ENCODE measurements at places on chromosomes 12 and 14.

GRCh38 chr12:109523504-109523903 is 46.1 kb downstream of the UBE3B start:
- H3K36me3 ChIP-seq: peaks cover 90% of the 10 kb centered on the region
- H3K4me1 ChIP-seq: no peaks in the 10 kb centered on the region
- no peaks in the 10 kb centered on the region for H3K27me3 ChIP-seq
- H3K27ac ChIP-seq: no peak overlapping the region
- H3K4me3 ChIP-seq: no peak overlapping the region

DNA sequence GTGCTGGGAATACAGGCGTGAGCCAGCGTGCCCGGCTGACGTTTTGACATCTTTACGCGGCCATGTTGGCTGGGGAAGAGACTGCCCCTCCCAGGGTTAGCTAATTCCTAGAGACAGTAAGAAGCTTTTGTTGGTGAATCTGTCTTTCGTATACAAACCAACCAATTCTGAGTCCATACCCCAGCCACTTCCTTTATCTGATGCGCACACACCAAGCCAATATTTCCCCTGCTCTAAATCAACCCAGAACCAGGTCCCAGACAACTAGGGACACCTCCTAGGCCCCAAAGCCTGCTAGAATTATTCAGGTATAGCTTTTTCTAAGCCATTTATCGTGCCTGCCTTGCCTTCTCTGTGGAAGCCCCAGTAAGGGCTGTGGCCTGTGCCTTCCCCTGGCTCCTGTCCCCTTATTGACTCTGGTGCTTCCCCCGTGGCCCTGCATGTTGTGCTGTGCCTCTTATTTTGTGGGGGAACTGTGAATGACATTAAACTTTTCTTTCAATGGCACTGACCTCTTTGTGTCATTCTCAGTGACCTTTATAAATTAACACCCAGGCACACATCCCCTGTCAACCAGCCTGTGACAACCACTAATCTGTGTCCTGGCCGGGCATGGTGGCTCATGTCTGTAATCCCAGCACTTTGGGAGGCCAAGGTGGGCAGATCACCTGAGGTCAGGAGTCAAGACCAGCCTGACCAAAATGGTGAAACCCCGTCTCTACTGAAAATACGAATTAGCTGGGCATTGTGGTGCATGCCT is 10.7 kb upstream of the EVL start:
- H3K4me1 ChIP-seq: peaks cover 24% of the 10 kb centered on the region
- no peak overlapping the region for H3K4me3 ChIP-seq

GRCh38 chr12:122866950-122867607 is 28.8 kb downstream of the VPS37B start:
- H3K27ac ChIP-seq: no peak overlapping the region
- DNase-seq: peak; percentile 7
- H3K36me3 ChIP-seq: peaks cover 56% of the 10 kb centered on the region
- H3K4me3 ChIP-seq: no peak overlapping the region
- no peaks in the 10 kb centered on the region for H3K27me3 ChIP-seq
- peaks cover 21% of the 10 kb centered on the region for H3K4me1 ChIP-seq

- no peaks in the 10 kb centered on the region for H3K4me1 ChIP-seq
- no peak overlapping the region for H3K4me3 ChIP-seq
- no peak overlapping the region for H3K27ac ChIP-seq
- DNase-seq: no peak
- no peaks in the 10 kb centered on the region for H3K36me3 ChIP-seq
- no peaks in the 10 kb centered on the region for H3K27me3 ChIP-seq
Measured at GRCh38 chr12:4985820-4986219, 57.9 kb upstream of the KCNA5 start.

GRCh38 chr14:93199031-93199430 is 7.8 kb downstream of the GON7 start:
- no peak overlapping the region for H3K27ac ChIP-seq
- H3K4me1 ChIP-seq: peaks cover 1% of the 10 kb centered on the region
- H3K27me3 ChIP-seq: no peaks in the 10 kb centered on the region
- no peak overlapping the region for H3K4me3 ChIP-seq
- H3K36me3 ChIP-seq: no peaks in the 10 kb centered on the region

- no peak overlapping the region for H3K27ac ChIP-seq
- peaks cover 8% of the 10 kb centered on the region for H3K4me1 ChIP-seq
- H3K36me3 ChIP-seq: no peaks in the 10 kb centered on the region
- no peak for DNase-seq
- H3K4me3 ChIP-seq: peak overlapping the region; percentile 22
Measured at GRCh38 chr12:25957793-25958427, 572 bp upstream of the RASSF8 start.

GRCh38 chr14:73220061-73220460 is 17.2 kb upstream of the PAPLN start:
- no peaks in the 10 kb centered on the region for H3K27me3 ChIP-seq
- DNase-seq: no peak
- no peaks in the 10 kb centered on the region for H3K4me1 ChIP-seq

GRCh38 chr12:122743895-122744525 is 8.6 kb upstream of the DENR start:
- H3K27me3 ChIP-seq: no peaks in the 10 kb centered on the region
- H3K4me3 ChIP-seq: no peak overlapping the region
- no peak overlapping the region for H3K27ac ChIP-seq
- no peaks in the 10 kb centered on the region for H3K4me1 ChIP-seq

- no peaks in the 10 kb centered on the region for H3K4me1 ChIP-seq
- H3K27ac ChIP-seq: no peak overlapping the region
- DNase-seq: no peak
- no peaks in the 10 kb centered on the region for H3K36me3 ChIP-seq
Measured at GRCh38 chr12:42291680-42292079, 34.2 kb downstream of the ZCRB1 start.

GRCh38 chr14:26531894-26532293 is 65.9 kb downstream of the NOVA1 start:
- H3K36me3 ChIP-seq: no peaks in the 10 kb centered on the region
- H3K4me1 ChIP-seq: no peaks in the 10 kb centered on the region
- DNase-seq: no peak
- no peak overlapping the region for H3K27ac ChIP-seq
- no peak overlapping the region for H3K4me3 ChIP-seq
- H3K27me3 ChIP-seq: no peaks in the 10 kb centered on the region

DNA sequence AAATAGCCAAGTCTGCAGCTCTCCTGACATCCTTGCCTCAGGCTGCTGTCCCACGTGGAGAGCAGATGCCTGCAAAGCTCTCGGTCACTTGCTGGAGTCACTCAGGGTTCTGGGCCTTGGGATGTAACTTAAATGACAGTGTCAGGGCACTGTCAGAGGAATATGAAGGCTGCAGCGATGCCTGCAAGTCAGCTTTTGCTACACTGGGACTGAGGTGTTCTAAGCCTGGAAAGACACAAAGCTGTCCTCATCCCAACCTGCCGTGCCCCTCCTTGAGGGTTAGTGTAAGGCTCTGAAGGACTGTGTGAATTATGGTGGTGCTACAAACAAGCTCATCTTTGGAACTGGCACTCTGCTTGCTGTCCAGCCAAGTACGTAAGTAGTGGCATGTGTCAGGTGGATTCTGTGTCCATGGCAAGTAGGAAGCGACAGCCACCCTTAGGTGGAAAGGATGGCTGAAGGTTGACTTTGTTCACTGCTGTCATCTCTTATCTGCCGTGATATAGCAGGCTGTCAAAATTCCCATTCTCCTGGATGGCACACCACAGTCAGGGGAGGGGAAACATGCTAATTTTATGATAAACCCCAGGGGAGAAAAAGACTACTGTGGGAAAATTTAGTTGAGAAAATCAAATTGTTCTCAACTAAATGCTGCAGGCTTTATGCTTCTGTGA is 79.9 kb downstream of the DAD1 start:
- peak overlapping the region; percentile 61 for H3K4me3 ChIP-seq
- H3K27me3 ChIP-seq: no peaks in the 10 kb centered on the region
- peak overlapping the region; percentile 77 for H3K27ac ChIP-seq
- DNase-seq: no peak
- H3K36me3 ChIP-seq: peaks cover 64% of the 10 kb centered on the region

- H3K4me3 ChIP-seq: no peak overlapping the region
- no peaks in the 10 kb centered on the region for H3K27me3 ChIP-seq
- no peak for DNase-seq
- H3K27ac ChIP-seq: no peak overlapping the region
- no peaks in the 10 kb centered on the region for H3K36me3 ChIP-seq
- no peaks in the 10 kb centered on the region for H3K4me1 ChIP-seq
Measured at GRCh38 chr14:94632305-94632590, 20.1 kb downstream of the SERPINA3 start.

- no peaks in the 10 kb centered on the region for H3K27me3 ChIP-seq
- no peaks in the 10 kb centered on the region for H3K36me3 ChIP-seq
- DNase-seq: peak; percentile 65
Measured at GRCh38 chr12:55637467-55637866, 775 bp downstream of the OR10P1 start.

GRCh38 chr12:11576104-11576503 is 73.4 kb upstream of the ETV6 start:
- no peaks in the 10 kb centered on the region for H3K27me3 ChIP-seq
- H3K4me1 ChIP-seq: no peaks in the 10 kb centered on the region
- no peak for DNase-seq

DNA sequence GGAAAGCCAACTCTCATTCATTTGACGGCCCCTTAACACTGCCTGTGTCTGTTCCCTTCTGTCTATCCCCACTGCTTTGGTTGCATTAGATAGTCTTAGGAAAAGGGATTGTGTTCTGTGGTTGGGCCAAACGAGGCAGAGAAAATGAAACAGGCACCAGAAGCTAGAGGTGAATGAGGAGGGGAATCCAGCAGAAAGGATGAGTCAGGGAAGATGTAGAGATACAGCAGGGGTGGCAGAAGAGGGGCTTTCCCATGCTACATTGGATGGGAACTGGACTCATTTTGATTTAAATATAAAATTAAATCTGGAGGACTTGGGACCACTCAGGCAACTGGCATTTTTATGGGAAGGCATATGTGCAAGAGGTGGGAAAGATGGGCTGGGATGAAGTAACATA is 43.3 kb downstream of the OTOGL start:
- no peak overlapping the region for H3K27ac ChIP-seq
- H3K4me1 ChIP-seq: no peaks in the 10 kb centered on the region
- no peaks in the 10 kb centered on the region for H3K36me3 ChIP-seq
- no peak for DNase-seq
- no peaks in the 10 kb centered on the region for H3K27me3 ChIP-seq
- no peak overlapping the region for H3K4me3 ChIP-seq

- H3K27me3 ChIP-seq: no peaks in the 10 kb centered on the region
- no peak overlapping the region for H3K27ac ChIP-seq
- no peak overlapping the region for H3K4me3 ChIP-seq
Measured at GRCh38 chr12:105030820-105031807, 45.0 kb downstream of the NOPCHAP1 start.

DNA sequence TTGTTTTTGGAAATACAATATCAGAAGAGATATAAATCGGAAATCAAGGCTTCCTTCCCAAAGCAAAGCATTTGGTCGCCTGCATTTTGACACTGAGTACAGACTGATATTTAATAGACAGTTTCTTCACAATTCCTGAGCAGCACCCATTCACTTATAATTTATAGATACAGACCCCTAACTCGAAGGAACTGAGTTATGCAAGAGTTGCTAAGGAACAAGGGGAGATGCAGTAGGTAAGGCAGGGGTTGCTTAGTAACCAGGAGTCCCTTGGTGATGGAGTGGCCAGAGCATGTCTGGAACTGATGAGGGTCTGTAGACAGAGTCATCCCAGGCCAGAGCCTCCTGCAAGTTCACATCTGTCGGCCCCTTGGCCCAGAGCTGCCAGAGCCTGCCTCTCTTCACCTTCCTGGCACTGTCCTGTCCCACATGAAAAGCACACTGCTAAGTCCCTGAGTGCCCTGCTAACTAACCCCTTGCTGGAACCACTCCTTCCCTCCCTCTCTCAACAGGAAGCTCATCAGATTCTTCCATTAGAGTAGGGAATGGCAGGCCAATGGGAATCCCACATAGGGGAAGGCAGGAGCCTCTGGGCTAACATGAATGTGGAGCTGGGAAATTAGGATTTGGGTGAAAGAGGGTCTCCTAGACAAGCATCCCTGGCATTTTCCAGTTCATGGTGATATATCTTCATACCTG is 3.6 kb upstream of the DHRS2 start:
- H3K36me3 ChIP-seq: no peaks in the 10 kb centered on the region
- H3K27ac ChIP-seq: no peak overlapping the region
- H3K4me3 ChIP-seq: peak overlapping the region; percentile 36
- DNase-seq: no peak
- H3K27me3 ChIP-seq: no peaks in the 10 kb centered on the region

GRCh38 chr14:96482986-96483385 is 19.2 kb upstream of the PAPOLA start:
- H3K36me3 ChIP-seq: no peaks in the 10 kb centered on the region
- H3K27me3 ChIP-seq: no peaks in the 10 kb centered on the region
- DNase-seq: no peak
- H3K27ac ChIP-seq: no peak overlapping the region
- no peak overlapping the region for H3K4me3 ChIP-seq

GRCh38 chr14:79740066-79740601 is 471.2 kb downstream of the DIO2 start:
- H3K27ac ChIP-seq: no peak overlapping the region
- H3K4me1 ChIP-seq: no peaks in the 10 kb centered on the region
- DNase-seq: no peak
- no peaks in the 10 kb centered on the region for H3K36me3 ChIP-seq

- no peak for DNase-seq
- H3K4me3 ChIP-seq: no peak overlapping the region
- no peak overlapping the region for H3K27ac ChIP-seq
- no peaks in the 10 kb centered on the region for H3K27me3 ChIP-seq
Measured at GRCh38 chr14:75885829-75886228, 96.0 kb downstream of the TGFB3 start.

- H3K36me3 ChIP-seq: peaks cover 58% of the 10 kb centered on the region
- H3K27me3 ChIP-seq: no peaks in the 10 kb centered on the region
- peak overlapping the region; percentile 91 for H3K27ac ChIP-seq
- H3K4me1 ChIP-seq: peaks cover 62% of the 10 kb centered on the region
- peak overlapping the region; percentile 88 for H3K4me3 ChIP-seq
- no peak for DNase-seq
Measured at GRCh38 chr12:6533653-6533922, 729 bp upstream of the GAPDH start.

DNA sequence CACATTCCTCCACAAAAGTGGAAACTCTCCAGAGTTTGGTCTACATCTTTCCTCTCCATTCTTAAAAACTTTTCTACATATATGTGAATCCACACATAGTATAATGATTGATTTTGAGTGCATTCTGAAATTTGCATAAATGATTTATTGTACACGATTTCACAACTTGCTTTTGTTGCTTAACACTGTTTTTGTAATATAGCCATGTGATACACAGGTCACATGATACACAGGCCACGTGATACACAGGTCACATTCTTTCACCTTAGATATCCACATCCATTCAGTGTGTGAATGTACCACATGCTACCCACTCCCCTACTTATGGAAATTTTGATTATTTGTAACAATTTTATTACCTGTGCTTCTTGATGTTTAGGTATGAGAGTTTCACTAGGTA is 319.1 kb downstream of the ZFP36L1 start:
- no peak overlapping the region for H3K4me3 ChIP-seq
- DNase-seq: no peak
- H3K27me3 ChIP-seq: no peaks in the 10 kb centered on the region
- no peak overlapping the region for H3K27ac ChIP-seq
- H3K4me1 ChIP-seq: peaks cover 8% of the 10 kb centered on the region

GRCh38 chr12:10307630-10308029 is at the start of gene KLRD1:
KLRD1 (plus strand) TSS chr12:10307870; CDS start chr12:10308078, 208 bp downstream.
- no peak within 1 kb of the TSS for H3K27ac ChIP-seq
- H3K4me3 ChIP-seq: no peak within 1 kb of the TSS
- H3K27me3 ChIP-seq: no peaks in the 10 kb centered on the region
- no peak for DNase-seq
- no peaks in the 10 kb centered on the region for H3K36me3 ChIP-seq
- H3K4me1 ChIP-seq: no peaks in the 10 kb centered on the region

- H3K4me3 ChIP-seq: no peak overlapping the region
- DNase-seq: no peak
- no peak overlapping the region for H3K27ac ChIP-seq
- H3K4me1 ChIP-seq: no peaks in the 10 kb centered on the region
- H3K27me3 ChIP-seq: no peaks in the 10 kb centered on the region
Measured at GRCh38 chr14:37899365-37899764, 303.9 kb downstream of the TTC6 start.

Measured in CD4-positive, alpha-beta T cell (primary cell).